WTC11 (cell line): ENCODE measurements at places on chromosomes 13 and 19.

DNA sequence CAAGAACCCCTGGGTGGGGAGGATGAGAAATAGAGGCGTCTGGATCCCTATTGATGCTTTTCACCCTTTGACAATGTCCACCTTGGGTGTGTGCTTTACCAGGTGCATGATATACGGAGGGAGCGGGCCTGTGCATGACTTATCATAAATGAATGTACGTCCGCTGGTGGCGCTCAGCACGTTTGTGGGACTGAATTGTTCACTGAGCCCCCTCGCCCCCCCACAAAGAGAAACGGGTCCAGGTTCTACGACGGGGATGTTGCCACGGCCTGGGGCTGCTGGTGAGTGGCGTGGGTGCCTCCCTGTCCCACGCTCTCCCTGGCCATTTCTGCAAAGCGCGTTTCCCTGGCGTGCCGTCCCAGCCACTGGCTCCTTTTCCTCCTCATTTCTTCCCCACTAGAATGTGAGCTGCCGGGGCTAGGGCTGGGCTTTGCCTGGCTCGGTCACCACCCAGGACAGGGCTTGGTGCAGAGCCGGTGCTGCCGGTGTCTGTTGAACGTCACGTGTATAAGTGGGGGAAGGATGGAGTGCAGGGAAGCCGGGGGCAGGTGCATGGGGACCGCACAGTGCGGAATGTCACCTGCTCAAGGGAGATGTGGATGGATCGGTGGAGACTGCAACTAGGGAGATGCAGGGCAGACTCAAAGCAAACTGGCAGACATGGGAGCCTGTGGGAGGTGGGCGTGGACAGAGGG is 21.6 kb downstream of the LRRC4B start:
- H3K27me3 ChIP-seq = peaks cover 20% of the 10 kb centered on the region
- no peaks in the 10 kb centered on the region for H3K36me3 ChIP-seq
- H3K4me3 ChIP-seq = no peak overlapping the region
- H3K27ac ChIP-seq = no peak overlapping the region
- peaks cover 22% of the 10 kb centered on the region for H3K4me1 ChIP-seq

- peaks cover 18% of the 10 kb centered on the region for H3K36me3 ChIP-seq
- H3K4me1 ChIP-seq = peaks cover 7% of the 10 kb centered on the region
- DNase-seq = no peak
- no peaks in the 10 kb centered on the region for H3K27me3 ChIP-seq
Measured at GRCh38 chr19:11232555-11232954, 6.9 kb upstream of the ANGPTL8 start.

DNA sequence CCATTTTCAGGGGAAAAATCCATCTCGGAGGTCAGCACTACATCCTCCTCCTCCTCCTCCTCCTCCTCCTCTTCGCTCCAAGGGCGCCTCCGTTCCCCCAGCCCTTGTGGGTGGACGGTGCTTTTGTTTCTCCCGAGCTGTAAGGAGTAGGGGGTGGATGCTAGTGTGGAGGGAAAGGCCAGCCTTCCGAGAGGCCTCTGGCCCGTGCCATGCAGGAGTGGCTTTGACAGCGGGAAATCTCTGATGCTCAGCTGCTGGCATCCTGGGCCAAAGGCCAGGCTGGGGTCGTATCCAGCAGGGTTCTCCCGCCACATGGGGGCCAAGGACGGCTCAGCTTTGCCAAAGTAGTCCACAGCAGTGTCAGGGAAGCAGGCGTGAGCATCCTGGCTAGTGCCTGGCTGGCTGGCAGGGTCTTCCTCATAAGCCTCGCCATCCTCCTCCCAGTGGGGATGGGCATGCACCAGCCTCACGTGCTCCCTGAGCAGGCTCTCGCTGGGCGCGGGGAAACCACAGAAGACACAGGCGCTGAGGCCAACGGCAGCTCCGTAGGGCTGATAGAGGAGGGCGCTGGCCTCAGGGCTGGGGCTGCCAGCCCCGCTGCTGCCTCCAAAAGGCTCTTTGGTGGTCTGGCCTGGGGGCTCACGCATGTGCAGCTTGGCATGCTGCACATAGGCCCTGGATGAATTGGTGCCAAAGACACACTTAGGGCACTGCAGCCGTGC is 10.5 kb downstream of the WIZ start:
- H3K36me3 ChIP-seq = no peaks in the 10 kb centered on the region
- H3K27me3 ChIP-seq = no peaks in the 10 kb centered on the region; the same call in 1 of the 2 replicates
- H3K4me3 ChIP-seq = no peak overlapping the region
- DNase-seq = no peak

DNA sequence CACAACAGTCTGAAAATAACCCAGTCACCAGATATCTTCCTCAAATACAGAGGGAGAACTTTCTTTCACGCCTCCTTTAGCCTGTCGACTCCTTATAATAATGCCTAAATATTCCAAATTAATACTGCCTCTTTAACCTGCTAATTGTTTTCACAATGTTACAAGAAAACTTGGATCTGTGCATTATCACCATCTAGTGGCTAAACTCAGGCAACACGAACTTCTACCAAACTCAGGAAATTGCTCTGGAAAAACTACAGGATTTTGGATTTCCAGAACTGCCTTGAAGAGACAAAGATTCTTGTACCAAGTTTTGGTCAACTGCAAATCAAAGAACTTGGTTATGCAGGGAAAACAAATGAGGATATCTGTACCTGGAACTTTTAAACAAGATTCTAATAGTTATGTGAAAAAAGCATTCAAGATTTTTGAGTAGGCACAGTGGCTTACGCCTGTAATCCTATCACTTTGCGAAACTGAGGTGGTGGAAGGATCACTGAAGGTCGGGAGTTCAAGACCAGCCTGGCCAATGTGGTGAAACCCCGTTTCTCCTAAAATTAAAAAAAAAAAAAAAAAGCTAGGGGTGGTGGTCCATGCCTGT is 10.8 kb downstream of the CLN5 start:
- no peaks in the 10 kb centered on the region for H3K27me3 ChIP-seq
- H3K27ac ChIP-seq = no peak overlapping the region
- DNase-seq = no peak
- peaks cover 12% of the 10 kb centered on the region for H3K36me3 ChIP-seq

GRCh38 chr13:36839981-36840380 is 21.0 kb downstream of the RFXAP start:
- peaks cover 23% of the 10 kb centered on the region for H3K4me1 ChIP-seq
- no peak overlapping the region for H3K4me3 ChIP-seq
- no peaks in the 10 kb centered on the region for H3K27me3 ChIP-seq
- H3K36me3 ChIP-seq = no peaks in the 10 kb centered on the region; the same call in 1 of the 2 replicates

DNA sequence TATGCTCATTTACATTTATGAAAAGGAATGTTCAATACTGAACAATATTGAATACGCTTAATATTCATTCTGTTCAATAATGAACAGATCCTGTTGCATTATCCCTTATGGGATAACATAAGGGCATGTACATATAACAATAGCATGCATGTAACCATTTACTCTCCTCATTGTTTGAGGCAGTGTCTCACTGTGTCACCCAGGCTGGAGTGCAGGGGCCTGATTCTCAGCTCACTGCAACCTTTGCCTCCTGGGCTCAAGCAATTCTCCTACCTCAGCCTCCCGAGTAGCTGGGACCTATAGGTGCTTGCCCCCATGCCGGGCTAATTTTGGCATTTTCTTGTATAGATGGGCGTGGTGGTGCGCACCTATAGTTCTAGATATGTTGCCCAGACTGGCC is 4.8 kb upstream of the DGKH start:
- H3K4me1 ChIP-seq = peaks cover 33% of the 10 kb centered on the region
- H3K27ac ChIP-seq = no peak overlapping the region
- H3K4me3 ChIP-seq = no peak overlapping the region
- DNase-seq = no peak

DNA sequence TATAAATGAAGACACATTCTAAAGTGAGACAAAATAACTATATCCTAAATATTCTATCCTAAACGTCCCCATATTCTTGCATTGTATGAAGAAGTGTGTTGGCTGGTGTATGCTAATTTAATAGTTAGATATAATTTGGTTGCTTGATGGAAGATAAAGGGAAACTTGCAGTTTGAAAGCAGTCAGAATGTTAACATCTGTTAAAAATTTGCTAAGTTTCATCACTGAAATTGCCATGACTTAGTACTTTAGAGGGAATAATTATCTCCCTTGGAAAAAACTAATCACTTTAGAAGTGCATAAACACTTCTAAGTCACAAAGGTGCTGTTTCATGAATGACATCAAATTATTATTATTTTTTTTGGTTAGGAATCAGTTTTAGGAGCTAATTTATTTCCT is 61.6 kb downstream of the ITGBL1 start:
- no peak overlapping the region for H3K4me3 ChIP-seq
- H3K36me3 ChIP-seq = peaks cover 2% of the 10 kb centered on the region; the same call in 1 of the 2 replicates
